ENCODE measurements at places on chromosomes 12 and 14.
A peak's percentile ranks its signal among the peaks of the same experiment; 100 is the strongest.

DNA sequence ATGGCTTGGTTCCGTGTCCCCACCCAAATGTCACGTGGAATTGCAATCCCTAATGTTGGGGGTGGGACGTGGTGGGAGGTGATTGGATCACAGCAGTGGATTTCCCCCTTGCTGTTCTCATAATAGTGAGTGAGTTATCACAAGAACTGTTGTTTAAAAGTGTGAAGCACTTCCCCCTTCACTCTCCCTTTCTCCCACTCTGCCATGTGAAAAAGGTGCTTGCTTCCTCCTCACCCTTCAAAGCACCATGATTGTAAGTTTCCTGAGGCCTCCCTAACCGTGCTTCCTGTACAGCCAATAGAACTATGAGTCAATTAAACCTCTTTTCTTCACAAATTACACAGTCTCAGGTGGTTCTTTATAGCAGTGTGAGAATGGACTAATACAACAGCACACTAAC lies 5.3 kb upstream of the CEP128 start:
- DNase-seq, result peak; percentile 21

DNA sequence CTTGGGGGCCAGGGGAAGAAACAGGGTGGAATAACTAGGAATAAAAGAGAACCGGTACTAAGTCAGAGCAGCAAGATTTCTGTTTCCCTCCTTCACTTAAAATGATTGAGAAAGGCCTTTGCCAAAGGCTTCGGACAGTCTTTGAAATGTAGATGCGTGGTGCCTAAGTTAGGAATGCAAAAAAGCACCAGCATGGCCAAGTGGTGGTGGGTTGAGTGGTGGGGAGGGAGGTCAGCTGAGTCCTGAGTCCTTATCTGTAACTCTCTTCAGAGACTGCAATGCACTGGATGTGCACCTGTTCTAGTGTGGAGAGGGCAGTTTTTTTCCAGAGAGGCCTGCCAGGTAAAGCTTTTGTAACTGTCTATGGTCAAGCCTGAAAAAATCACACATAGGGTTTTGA lies 919.9 kb downstream of the FSCB start:
- DNase-seq, result no peak

GRCh38 chr12:3523728-3524127 lies 32.7 kb downstream of the PRMT8 start:
- no peak for DNase-seq

DNA sequence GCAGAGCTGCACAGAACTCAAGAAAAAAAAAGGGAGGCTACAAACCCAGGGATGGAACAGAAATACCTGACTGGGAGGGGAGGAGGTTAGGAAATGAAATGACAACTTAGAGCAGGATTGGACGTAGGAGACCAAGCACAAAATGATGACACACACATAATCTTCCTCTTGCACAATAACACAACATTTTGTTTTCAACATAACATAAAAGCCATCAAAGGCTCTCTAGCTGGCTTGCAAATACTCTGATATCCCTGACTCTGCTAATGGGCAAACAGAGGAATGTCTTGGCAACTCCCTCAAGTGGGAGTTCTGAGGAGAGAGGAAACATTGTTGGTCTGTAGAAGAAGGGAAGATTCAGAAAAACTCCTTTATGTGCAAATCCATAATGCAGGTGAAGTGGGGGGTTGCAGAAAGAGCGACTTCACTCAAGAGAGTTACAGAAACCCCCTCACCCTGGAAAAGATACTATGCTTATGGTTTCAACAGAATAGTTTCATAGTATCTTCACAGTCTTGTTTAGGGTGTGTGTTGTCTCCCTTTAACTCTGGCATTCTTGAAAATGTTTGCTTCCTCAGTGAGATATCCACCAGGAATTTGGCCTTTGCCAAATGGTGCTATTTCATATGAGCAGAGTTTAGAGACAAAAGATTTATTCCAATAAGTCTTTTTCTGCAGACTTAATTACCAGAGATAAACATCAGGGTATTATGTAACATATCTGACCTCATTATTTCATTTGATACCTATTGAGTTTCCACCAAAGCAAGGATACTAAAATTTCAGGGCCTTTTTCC lies 43.8 kb upstream of the LTBP2 start:
- DNase-seq, result no peak

DNA sequence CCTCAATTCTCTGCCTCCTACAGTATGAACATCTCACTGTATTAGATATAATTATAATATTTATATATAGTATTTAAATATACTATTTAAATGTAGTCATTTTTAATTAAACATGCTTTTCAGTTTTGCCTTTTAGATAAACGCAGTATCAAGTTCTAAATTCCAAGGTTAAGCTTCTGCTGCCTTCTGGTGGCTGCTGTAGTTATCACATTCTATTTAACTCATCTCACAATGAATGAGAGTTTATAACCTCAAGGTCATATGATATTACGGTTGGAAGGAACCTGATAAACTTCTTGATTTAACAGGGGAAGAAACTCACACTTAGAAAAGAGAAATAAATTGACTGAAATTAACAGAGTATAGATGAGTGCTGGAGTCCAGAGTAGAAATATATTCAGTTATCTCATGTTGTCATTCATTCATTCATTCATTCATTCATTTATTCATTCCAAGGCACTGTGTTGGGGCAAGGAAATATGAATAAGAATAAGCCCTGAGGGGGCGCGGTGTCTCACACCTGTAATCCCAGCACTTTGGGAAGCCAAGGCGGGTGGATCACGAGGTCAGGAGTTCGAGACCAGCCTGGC lies 31.9 kb downstream of the GUCY2C start:
- no peak for DNase-seq

GRCh38 chr12:5588591-5588990 lies 156.7 kb downstream of the NTF3 start:
- no peak for DNase-seq

DNA sequence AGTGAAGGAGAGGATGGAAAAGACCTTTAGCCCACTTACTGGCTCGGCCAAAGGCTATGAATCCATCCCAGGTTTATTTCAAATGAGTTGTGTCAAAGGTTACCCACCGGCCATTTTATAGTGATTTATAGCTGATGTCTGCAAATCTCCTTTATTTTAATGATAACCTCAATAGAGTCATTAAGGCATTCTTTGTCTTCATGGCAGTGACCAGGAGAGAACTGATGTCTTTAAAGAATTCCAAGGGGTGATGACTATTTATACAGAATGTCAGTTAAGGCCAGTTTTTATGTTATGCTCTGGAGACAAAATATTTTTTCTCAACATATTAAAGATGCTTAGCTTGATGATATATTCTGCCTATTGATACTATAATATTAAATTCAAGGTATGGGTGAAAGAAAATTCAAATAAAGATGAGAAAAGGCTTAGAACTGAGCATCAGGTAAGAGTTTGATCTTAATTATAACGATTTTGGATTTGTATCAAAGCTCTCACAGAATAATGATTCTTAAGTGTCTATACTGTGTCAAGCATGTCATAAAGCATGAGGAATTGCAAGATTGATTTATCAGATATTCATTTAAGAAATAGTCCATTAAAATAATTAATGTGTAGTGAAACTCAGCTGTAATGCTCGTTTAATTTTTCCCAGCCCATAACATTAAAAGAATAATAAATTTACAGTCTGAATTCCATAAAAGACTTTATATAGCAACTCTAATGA lies 361.5 kb downstream of the SOX5 start:
- DNase-seq, result no peak

DNA sequence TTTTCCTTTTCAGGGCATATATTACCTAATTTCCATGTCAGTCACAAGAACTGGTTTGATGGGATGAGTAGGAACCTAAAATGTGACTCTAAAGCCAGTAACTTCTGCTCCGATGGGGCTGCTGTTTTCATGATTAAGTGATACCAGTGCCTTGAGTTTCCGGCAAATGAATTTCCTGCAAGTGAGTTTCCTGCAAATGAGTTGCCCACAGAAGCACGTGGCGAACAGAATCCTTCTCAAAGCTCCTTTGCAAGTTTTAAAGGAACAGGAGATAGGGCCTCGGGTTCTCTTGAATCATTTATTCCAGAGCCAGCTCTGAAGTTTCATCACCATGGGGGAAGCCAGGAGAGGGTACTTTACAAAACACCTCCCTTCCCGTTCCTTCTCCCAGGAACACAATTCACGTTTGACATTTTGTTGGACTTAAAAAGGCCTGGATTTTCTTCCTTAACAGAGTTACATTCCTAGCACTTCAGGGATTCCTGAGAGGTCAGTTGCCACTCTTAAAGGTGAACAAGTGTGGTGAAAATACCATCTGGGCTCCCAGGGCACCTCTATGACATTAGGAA lies 2.2 kb upstream of the PPTC7 start:
- peak; percentile 59 for DNase-seq

- peak; percentile 68 for DNase-seq
These were observed 1.5 kb downstream of the SPX start for GRCh38 chr12:21527451-21528180.

DNA sequence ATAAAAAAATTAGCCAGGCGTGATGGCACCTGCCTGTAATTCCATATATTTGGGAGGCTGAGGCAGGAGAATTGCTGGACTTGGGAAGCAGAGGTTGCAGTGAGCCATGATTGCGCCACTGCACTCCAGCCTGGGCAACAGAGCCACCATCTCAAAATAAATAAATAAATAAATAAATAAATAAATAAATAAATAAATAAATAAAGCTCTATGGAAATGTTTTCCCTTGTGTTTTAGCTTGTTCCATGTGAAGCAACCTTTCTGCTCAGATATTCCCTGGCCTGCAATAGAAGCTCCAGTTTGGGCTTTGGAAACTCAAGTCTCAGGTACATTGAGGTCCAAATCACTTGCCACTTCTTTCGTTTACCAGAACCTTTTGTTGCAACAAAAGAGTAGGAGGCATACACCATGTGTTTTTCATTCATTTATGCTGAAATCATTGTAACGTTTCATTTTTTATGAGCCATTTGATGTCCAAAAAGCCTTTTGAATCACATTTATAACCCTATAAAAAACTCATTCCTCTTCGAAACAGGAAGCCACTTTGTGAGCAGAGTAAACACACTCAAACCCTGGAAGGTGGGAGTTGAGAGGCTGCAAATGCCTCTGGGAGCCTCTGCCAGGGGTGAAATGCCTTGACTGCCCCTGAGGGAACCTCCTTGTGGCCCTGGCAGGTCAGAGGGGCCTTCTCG lies 376.6 kb upstream of the TBX3 start:
- DNase-seq, result no peak

DNA sequence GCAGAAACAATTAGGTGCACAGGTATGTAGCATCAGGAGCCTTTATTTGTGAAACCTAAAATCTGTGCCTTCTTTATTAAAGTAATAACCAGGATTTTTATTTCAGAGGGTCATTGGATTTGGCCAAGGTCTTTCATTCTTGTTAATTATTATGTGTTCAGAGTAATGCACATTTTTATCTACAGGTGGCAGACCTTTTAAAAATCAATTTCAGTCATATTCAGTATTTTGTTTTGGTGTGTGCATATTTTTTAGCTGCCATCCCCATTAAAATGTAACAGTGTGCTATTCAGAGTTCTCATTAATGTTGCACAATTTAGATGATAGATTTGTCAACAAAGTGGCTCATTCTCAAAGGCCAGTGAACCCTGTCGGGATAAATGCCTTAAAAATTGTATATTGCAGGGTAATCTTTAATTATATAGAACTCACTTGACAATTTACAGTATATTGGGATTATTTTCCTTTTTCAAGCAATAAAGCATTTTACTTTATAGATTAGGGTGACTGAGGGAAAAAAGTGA lies 319.3 kb upstream of the SOX5 start:
- no peak for DNase-seq

GRCh38 chr12:93977081-93977480 lies 171.3 kb upstream of the PLXNC1 start:
- DNase-seq, result no peak

GRCh38 chr12:72511498-72511897 lies 239.3 kb downstream of the TRHDE start:
- DNase-seq, result no peak

GRCh38 chr14:52463375-52463774 lies 88.9 kb downstream of the TXNDC16 start:
- DNase-seq, result no peak

GRCh38 chr14:81691931-81692330 lies 158.3 kb upstream of the SEL1L start:
- no peak for DNase-seq

GRCh38 chr12:10197879-10198278 lies 14.8 kb upstream of the GABARAPL1 start:
- DNase-seq, result no peak

GRCh38 chr12:99915251-99916082 lies 69.3 kb downstream of the ANKS1B start:
- DNase-seq, result no peak

- DNase-seq, result no peak
These were observed 208.4 kb downstream of the PPM1H start for GRCh38 chr12:62726471-62726980.

GRCh38 chr14:51002406-51002999 lies 58.2 kb upstream of the PYGL start:
- no peak for DNase-seq

Data from stimulated activated CD4-positive, alpha-beta T cell treated with anti-CD3 and anti-CD28 coated beads, Interleukin-1b, Interleukin-23, amount 100 ng/mL, for 48 hours (primary cell).